ENCODE measurements at places on chromosomes 11 and 22. TPM values are rescaled to one million over a fixed set of nuclear protein-coding genes. Genes with fewer than 3 reads are reported as not detected.

DNA sequence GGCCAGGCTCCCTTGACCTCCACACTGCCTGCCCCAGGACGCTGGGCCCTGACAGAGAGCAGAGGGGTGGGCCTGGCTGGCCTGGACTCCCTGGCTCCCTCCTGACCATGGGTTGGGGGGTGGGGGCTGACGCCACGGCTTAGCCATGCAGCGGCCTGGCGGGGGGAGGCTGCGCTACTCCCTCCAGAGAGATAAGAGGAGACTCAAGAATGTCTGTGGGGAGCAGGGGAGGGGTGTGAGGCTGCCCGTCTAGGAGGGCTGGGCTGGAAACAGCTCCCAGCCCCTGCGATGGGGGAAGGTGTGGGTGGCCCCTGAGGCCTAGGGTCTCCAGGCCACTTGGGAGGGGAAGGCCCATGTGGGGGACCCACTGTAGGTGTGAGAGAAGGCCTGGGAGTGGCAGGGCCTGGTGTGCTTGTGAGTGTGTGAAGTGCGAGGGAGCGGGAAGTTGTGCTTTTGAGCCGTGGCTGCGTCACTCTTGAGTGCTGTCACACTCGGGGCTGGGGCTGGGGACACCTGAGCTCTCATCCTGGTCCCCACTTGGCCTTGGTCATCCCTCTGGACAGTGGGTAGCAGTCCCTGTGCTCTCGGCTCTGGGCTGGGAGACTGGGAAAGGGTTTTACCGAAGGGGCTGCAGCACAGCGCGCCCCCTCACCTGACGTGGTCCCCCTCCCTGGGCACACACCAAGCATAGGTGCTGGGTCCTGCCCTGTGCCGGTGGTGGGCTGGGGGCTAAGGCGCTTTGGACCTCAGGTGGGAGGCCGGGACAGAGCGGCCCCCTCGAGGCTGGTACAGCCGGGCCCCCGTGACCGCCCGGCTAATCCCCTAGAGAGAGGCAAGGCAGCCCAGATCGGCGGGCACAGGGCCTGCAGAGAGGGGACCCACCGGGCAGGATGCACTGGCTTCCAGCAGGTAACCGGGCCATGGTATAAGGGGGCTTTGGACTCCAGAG is 2.4 kb downstream of the MYRF start:
- DNase-seq: no peak
- H3K36me3 ChIP-seq: no peaks in the 10 kb centered on the region
- H3K27ac ChIP-seq: no peak overlapping the region
- H3K4me3 ChIP-seq: no peak overlapping the region
- H3K4me1 ChIP-seq: peaks cover 20% of the 10 kb centered on the region

DNA sequence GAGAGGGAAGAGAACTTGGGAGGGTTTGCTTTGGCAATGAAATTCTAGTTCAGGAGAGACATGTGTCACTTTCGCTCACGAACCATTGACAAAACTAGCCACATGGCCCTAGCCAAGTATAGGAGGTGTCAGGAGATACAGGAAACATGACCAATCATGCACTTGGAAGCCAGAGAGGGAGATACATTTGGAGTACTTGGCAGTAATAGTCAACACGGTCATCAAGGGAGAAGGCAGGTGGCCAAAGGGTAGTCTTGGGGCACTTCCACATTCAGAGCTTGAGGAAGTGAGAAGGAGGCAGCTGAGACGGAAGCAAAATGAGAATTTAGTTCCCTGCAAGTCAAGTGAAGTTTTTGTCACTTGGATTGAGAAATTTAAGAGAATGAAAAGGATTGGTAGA is 26.4 kb upstream of the KIRREL3 start:
- H3K36me3 ChIP-seq: no peaks in the 10 kb centered on the region
- no peak overlapping the region for H3K27ac ChIP-seq
- no peaks in the 10 kb centered on the region for H3K4me1 ChIP-seq
- DNase-seq: no peak
- no peaks in the 10 kb centered on the region for H3K27me3 ChIP-seq

GRCh38 chr11:28981381-28981780 is 873.2 kb downstream of the METTL15 start:
- H3K27ac ChIP-seq: no peak overlapping the region
- H3K4me1 ChIP-seq: no peaks in the 10 kb centered on the region
- no peak for DNase-seq
- no peaks in the 10 kb centered on the region for H3K36me3 ChIP-seq
- no peaks in the 10 kb centered on the region for H3K27me3 ChIP-seq

GRCh38 chr11:128098781-128099180 is 488.6 kb downstream of the ETS1 start:
- H3K36me3 ChIP-seq: no peaks in the 10 kb centered on the region
- no peaks in the 10 kb centered on the region for H3K4me1 ChIP-seq
- no peak overlapping the region for H3K4me3 ChIP-seq
- no peaks in the 10 kb centered on the region for H3K27me3 ChIP-seq
- DNase-seq: no peak

- no peaks in the 10 kb centered on the region for H3K27me3 ChIP-seq
- H3K27ac ChIP-seq: no peak overlapping the region
- DNase-seq: no peak
- no peaks in the 10 kb centered on the region for H3K36me3 ChIP-seq
Observed at GRCh38 chr22:16955678-16956210, 52.3 kb downstream of the GAB4 start.

DNA sequence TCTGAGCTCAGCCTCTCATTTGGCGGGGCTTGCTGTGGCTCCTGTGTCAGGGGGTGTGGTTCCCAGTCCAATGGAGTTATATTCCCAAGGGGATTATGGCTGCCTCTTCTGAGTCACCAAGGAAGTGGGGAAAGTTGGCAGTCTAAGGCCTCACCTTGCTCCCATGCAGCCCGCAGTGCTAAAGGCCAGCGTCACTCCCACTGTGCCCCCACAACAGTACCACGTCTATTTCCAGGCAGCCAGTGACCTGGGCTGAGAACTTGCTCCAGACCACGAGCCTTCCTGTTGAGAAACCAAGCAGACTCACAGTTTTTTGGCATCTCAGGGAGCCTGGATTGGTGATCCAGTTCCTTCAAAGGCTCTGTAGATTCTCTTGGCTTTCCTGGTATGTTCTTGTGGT is 45.6 kb downstream of the OR2AT4 start:
- H3K4me3 ChIP-seq: no peak overlapping the region
- H3K27me3 ChIP-seq: no peaks in the 10 kb centered on the region
- DNase-seq: no peak
- no peaks in the 10 kb centered on the region for H3K4me1 ChIP-seq

DNA sequence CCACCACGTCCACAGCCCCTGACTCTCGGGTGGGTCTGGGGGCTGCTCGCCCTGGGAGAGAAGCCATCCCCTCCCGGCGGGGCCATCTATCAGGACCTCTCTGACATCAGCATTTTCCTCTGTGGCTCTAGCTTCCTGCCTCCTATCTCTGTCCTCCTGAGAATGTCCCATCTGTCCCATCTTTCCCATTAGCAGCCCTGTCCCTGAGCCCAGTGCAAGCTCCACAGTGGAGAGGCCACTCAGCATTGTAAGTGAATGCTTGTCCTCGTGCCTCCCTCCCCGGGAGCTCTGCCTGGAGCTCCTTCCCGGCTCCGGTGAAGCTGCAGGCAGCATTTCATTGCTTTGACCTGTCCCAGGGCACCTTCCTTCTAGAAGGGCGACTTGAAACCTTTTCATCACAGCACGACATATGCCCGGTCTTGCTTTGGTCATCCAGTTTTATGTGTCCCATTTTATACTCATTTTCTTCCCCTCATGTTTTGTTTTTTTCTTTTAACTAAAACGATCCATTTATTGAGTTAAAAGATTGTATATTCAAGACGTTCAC is 49.7 kb downstream of the RTN4R start:
- peaks cover 5% of the 10 kb centered on the region for H3K4me1 ChIP-seq
- H3K36me3 ChIP-seq: no peaks in the 10 kb centered on the region
- no peaks in the 10 kb centered on the region for H3K27me3 ChIP-seq

DNA sequence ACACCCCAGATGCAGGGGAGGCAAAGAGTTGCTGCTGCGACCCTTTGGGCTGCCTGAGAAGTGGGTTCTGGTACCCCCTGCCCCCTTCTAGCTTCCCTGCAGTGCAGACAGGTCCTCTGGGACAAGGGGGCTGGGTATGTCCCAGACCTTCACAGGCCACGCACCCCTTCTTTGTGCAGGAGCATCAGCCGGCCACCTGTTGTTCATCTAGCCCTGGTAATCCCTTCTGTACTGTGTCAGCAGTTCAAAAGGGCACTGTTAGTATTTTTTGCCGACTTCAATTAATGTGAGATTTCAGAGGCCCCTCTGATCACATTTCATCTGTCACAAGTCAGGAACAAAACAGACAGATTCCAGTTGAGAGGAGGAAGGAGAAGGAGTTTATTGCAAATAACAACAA is 49.9 kb downstream of the ALX4 start:
- no peaks in the 10 kb centered on the region for H3K36me3 ChIP-seq
- DNase-seq: no peak
- H3K27ac ChIP-seq: no peak overlapping the region
- no peak overlapping the region for H3K4me3 ChIP-seq
- H3K4me1 ChIP-seq: no peaks in the 10 kb centered on the region
- no peaks in the 10 kb centered on the region for H3K27me3 ChIP-seq

Gene SYT12
- total RNA-seq: not detected

Gene TMEM121B
- 1.4 TPM for total RNA-seq

Gene MS4A4A
- 102 TPM for total RNA-seq

Data from spleen (tissue), 13 donors.